ENCODE measurements at places on chromosomes 12 and 14. TPM values are rescaled to one million over a fixed set of nuclear protein-coding genes. Genes with fewer than 3 reads are reported as not detected.
A peak's percentile ranks its signal among the peaks of the same experiment; 100 is the strongest.

- no peak for DNase-seq
Measured at GRCh38 chr12:60279221-60279620, 683.4 kb downstream of the SLC16A7 start.

DNA sequence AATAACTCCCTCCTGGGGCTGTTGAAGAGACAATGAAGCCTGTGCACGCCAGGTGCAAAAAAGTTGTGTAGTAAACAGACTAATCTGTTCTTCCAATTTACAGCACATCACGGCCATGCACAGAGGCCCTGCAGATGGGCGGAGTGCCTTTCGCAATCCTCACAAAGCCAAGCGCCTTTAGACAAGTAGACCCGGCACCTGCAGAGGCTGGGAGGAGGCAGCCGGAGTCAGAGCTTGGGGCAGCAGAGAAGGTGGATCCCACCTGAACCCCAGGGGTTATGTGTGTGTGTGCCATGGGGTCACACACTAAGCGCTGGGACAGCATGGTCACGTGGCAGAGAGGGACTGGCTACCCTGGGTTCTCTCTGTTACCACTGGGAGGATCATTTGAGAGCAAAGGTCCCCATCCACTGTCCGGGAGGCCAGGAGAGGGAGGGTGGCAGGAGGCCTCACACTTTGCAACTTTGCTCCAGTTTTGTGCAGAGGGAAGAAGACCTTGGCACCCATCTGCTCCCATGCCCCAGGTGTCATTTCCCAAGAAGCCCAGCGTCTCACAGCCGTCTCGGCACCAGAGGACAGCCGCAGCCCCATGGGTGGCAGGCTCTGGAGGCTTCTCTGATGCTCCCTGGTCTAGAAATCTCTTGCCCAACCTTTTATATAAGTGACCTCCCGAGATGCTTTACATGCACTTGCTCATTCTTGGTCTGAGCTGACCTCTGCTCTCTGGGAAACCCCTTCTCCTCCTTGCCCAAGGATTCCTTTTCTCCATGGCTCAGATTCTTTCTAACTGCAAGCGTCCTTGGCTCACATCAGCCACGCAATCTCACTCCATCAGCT, 80.0 kb upstream of the DICER1 start:
- no peak for DNase-seq

Gene C3AR1
- total RNA-seq: not detected

DNA sequence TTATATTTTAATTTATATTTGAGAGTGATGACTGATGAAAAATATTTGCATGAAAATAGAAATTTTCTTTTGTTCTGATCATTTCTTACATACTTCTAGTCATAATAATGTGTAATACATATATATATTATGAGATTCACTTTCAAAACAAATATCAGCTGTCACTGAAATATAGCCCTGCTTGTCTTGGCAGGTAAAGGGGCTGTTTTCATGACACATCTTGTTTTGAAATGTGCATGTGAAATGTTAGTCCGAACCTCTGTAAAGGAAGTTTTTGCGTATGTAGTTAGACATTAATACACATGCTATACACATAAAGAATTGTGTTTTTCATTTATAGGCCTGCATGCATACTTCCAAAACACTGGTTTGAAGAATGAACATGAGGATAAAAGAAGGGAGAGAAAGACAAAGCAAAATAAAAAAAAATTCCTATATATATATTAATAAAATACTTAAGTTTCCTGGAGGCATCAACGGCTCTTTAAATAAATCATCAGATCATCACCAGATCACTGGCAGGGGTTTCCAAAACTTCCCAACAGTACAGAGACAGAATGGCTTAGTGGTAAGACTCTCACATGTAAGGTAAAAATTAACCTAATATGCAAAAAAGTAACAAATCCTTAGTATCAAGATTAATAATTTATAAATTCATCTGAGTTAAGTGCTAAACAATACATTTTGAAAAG, 60.1 kb downstream of the SEL1L start:
- DNase-seq: no peak

DNA sequence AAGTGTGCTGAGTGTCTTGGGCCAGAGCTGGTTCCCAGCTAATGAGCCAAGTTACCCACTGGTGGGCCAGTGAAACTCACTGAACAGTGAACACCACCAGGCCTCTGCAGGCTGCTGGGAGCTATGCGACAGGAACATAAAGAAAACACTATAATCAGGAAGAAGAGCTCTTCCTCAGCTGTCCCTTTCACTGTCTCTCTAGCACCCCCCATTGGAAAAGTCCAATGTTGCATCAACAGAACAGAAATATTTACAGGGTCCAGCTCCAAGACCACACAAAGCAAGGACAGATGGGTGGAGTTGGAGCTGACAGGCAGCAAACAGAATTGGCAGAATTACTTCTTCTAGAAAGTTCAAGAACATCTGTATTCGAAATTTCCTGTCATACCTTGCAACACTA, 903.6 kb upstream of the TMEM132C start:
- DNase-seq: peak; percentile 60

Gene MMP17
- total RNA-seq: 75.7 TPM

- no peak for DNase-seq
Measured at GRCh38 chr12:76530516-76530915, 29.1 kb downstream of the OSBPL8 start.

Gene LMO3
- total RNA-seq: 10.9 TPM

DNA sequence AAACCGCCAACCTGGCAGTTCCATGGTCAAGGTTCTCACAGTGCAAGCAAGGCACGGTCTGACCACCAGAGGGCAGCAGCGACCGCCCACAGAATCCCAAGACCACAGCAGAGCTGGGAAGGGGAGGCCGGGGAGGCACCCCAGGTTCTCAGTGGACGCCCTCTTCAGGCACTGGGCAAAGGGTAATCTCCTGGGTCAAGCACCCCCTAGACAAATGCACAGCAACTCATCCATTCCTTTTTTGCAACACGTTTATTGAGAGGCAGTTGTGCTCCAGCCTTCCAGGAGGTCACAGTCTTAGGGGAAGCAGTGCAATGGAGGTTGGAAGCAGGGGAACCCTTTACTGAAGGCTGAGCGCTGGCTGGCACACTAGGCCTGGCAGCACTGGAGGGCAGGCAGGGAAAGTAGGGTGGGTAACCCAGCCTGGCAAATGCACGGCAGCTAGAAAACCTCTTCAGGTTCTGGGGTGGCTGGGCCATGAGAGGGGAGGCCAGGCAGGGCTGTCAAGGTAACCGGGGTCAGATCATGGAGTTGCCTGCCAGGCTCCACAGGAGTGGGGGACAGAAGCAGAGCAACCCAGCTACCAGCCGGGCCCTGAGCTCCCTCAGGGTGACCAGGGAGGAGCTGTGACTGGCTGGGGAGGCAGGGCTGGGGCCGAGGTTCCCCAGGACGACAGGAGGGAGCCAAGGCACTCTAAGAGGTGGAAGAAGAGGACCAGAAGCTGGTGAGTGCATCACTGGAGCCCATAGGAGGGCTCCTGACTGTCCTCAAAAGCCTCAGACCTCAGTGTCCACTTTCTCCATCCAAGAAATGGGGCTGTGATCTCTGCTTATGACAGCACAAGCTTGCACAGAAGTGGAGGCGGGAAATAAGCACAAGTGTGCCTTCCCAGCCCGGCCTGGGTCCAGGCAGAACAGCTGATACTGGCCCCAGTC, 1.8 kb upstream of the RHOF start:
- peak; percentile 95 for DNase-seq

Gene RIPK3
- total RNA-seq: not detected

Gene TC2N
- 11.5 TPM for total RNA-seq

DNA sequence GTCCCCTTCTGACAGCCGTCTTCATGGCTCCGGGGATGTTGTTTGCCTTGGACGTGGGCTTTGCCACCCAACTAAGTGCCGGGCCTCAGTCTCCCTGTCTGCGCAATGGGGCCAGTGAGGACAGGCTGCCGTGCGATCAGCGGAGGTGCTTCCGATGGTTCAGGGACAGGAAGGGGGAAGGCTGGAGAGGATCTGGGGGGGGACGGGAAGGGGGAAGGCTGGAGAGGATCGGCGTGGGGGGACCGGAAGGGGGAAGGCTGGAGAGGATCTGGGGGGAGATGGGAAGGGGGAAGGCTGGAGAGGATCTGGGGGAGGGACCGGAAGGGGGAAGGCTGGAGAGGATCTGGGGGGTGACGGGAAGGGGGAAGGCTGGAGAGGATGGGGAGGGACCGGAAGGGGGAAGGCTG, 3.4 kb downstream of the MMP17 start:
- DNase-seq: no peak

- no peak for DNase-seq
Measured at GRCh38 chr12:123675436-123675835, 4.5 kb downstream of the TCTN2 start.

Gene CLEC4C
- not detected for total RNA-seq

DNA sequence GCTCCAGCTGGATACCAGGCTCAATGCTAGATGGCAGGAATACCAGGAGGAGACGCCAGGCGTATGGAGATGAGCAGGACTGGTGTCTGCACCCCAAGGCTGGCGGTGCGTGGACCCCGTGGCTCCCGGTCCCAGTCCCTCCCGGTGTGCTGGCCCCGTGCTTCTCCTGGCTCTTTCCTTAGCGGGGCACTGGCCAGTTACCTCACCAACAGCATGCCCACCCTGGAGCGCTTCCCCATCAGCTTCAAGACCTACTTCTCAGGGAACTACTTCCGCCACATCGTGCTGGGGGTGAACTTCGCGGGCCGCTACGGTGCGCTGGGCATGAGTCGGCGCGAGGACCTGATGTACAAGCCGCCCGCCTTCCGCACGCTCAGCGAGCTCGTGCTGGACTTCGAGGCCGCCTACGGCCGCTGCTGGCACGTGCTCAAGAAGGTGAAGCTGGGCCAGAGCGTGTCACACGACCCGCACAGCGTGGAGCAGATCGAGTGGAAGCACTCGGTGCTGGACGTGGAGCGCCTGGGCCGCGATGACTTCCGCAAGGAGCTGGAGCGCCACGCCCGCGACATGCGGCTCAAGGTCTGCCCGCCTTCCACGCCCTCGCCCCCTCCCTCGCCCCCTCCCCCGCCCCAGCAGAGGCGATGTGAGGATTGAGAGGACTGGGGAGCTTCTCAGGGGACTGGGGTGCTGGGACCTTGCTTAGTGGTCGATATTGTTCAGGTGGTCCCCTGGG, 14.6 kb downstream of the VASH1 start:
- peak; percentile 55 for DNase-seq

Gene KRT80
- not detected for total RNA-seq

- DNase-seq: no peak
Measured at GRCh38 chr12:42683266-42683665, 93.7 kb upstream of the PRICKLE1 start.

GRCh38 chr12:58959639-58960300, 39.5 kb upstream of the LRIG3 start:
- no peak for DNase-seq

DNA sequence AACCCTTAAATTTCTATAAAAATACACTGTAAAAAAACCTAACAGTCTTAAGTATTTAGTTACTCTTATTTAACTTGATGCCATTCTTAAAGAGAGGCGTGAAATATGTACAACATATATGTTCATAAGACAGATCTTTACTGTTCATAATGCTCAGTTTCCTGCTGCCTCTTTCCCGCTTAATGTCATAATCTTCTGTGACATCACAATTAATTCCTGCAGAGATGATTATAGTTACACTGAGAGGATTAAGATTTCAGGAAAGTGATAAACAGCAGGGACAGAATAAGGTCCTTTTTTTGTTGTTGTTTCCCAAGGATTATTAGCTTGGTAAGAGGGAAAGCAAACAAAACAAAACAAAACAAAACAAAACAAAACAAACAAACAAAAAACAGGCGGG, 801.4 kb downstream of the FLRT2 start:
- DNase-seq: no peak

DNA sequence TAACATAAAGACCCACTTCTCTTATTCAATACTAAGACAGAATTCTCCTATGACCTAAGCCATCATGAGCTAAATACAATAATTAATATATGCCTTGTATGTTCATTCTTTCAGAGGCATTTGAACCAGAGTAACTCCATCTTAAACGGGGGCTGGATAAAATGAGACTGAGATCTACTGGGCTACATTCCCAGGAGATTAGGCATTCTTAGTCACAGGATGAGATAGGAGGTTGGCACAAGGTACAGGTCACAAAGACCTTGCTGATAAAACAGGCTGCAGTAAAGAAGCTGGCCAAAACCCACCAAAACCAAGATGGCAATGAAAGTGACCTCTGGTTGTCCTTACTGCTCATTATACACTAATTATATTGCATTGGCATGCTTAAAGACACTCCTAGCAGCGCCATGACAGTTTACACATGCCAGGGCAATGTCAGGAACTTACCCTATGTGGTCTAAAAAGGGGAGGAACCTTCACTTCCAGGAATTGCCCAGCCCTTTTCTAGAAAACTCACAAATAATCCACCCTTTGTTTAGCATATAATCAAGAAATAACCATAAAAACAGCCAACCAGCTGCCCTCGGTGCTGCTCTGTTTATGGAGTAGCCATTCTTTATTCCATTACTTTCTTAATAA, 260.7 kb downstream of the SSPN start:
- DNase-seq: no peak

- DNase-seq: no peak
Measured at GRCh38 chr12:104637604-104638003, 180.9 kb downstream of the CHST11 start.

GRCh38 chr12:120116792-120117651, 469 bp upstream of the RAB35 start:
- DNase-seq: peak; percentile 100

DNA sequence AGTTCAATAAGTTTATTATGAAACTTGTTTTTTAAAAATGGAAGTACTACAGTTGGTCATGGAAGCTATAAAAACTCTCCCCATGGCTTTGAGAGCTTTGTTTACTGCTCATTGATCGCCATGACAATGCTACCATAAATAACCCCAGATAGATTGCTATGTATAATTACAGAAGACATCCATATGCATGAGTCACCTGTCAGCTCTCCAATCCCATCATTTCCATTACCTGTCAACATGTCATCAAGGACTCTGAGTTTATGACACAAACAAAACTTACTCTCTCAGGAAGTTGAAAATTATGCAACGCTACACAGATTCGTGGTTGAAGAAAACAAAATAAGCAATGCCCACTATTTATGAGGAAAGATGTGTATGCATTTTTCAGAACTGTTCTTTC, 144.4 kb downstream of the SEC23A start:
- no peak for DNase-seq

- DNase-seq: no peak
Measured at GRCh38 chr14:26394150-26394810, 203.6 kb downstream of the NOVA1 start.

DNA sequence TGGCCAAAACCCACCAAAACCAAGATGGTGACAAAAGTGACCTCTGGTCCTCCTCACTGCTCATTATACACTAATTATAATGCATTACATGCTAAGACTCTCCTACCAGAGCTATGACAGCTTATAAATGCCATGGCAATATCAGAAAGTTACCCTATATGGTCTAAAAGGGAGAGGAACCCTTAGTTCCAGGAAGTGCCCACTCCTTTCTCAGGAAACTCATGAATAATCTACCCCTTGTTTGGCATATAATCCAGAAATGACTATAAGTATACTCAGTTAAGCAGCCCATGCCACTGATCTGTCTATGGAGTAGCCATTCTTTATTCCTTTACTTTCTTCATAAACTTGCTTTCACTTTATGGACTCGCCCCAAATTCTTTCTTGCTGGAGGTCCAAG, 43.0 kb upstream of the FUT8 start:
- no peak for DNase-seq

GRCh38 chr12:27652174-27652763, 44.0 kb upstream of the REP15 start:
- DNase-seq: peak; percentile 44

Gene KERA
- total RNA-seq: not detected

Data from H7 (cell line).